Stimulated activated CD8-positive, alpha-beta memory T cell treated with anti-CD3 and anti-CD28 coated beads, Interleukin-15, amount 100 ng/mL, for 24 hours (primary cell): ENCODE measurements at places on chromosomes 2 and 18.

- DNase-seq: no peak
These were observed 5.3 kb upstream of the CEP68 start for GRCh38 chr2:65050931-65051330.

GRCh38 chr2:178422097-178422496, 28.9 kb downstream of the PRKRA start:
- no peak for DNase-seq

DNA sequence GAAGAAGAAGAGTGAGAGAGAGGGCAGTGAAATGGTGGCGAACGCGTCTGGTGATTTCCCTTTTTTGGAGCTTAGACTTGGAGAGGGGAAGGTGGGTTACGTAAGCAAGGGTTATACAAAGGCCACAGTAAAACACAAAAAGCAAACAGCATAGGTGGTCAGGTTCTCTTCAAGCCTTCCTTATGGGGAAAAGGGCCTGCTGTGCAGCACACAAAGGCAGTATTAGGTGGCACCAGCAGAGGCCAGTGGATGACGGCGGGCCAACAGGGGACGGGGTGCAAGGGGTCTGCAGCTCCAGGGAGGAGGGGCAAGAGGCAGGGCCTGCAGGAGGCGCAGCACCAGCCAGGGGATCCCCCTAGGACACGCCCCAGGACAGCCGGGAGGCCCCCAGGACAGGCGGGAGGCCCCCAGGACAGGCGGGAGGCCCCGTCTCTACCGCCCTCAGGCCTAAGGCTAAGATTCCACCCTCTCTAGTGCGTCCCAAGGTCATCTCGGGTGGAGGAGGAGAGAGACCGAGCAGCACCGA, 32.6 kb upstream of the NPC1 start:
- no peak for DNase-seq

DNA sequence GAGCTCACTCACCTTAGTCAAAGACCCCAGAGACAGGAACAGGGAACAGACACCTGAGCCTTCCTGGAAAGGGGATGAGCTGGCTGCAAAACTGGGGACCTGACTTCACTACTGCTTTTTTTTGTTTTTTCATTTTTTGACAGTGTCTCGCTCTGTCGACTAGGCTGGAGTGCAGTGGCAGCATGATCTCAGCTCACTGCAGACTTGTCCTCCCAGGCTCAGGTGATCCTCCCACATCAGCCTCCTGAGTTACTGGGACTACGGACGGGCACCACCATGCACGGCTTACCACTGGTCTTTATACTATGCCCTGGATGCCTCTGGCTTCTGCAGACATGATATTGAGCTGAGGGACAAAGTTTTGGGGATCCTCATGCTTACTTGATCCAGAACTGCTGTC, 184.1 kb downstream of the INSIG2 start:
- no peak for DNase-seq

GRCh38 chr18:8229040-8229439, 380.2 kb upstream of the RAB12 start:
- no peak for DNase-seq

- DNase-seq: no peak
These were observed 12.0 kb upstream of the IMPACT start for GRCh38 chr18:24414349-24415003.

- no peak for DNase-seq
These were observed 6.2 kb upstream of the KDSR start for GRCh38 chr18:63373161-63373560.

GRCh38 chr2:108594132-108594981, 60.1 kb downstream of the LIMS1 start:
- DNase-seq: no peak

GRCh38 chr18:46387441-46388131, 269.4 kb downstream of the LOXHD1 start:
- DNase-seq: no peak

GRCh38 chr18:50131591-50131990, 63.4 kb downstream of the MYO5B start:
- no peak for DNase-seq

GRCh38 chr2:172947461-172948153, 128.0 kb upstream of the MAP3K20 start:
- DNase-seq: no peak

DNA sequence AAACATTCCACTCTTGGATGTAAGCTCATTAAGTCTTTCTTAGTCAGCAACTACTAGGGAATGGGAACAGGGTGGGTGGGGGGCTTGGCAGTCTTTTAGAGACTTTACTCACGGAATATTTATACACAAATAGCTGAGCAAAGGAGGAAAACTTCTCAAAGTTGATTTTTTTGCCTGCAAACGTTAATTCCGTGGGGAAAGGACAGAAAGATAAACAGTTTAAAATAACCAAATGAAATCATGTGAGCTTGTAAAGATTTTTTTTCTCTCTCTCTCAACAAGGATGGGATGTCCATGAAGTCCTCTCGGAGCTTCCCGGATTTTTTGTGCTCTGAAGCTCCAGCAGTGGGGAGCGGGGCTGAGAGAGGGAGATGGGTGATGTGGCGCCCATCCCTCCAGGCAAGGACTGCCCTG, 32.2 kb upstream of the MAT2A start:
- no peak for DNase-seq

GRCh38 chr18:41783065-41783818, 171.8 kb upstream of the PIK3C3 start:
- no peak for DNase-seq

DNA sequence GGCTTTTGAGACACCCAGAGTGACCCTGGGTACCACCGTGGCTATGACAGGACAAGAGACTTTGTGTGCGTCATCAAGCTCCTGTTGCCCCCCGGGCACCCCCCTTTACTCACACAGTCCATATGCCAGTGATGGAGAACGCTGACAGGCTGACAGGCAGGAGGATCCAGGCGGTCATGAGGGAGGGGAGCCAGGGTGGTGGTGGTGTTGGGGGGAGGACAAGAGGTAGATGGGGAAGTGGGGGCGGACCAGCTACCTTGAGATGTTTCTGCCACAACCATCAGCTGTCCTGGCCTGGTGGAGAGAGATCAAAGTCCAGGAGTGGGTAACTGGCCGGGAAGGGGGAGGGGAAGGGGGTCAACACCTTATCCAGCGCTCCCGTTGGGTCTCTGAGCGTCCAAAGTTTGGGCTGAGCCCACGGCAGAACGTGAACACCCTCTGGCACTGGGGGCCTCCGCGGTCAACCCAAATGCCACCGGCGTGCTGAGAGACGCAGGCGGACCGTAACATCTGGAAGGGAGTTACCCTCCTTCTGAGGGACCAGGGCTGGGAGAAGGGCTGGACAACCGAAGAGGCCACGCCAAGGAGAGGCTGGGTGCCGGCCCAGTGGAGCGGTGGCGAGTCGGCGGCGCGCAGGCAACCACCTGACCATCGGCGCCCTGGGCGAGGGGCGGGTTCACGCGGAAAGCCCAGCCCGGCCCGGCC, 575 bp downstream of the TMEM150A start:
- no peak for DNase-seq

DNA sequence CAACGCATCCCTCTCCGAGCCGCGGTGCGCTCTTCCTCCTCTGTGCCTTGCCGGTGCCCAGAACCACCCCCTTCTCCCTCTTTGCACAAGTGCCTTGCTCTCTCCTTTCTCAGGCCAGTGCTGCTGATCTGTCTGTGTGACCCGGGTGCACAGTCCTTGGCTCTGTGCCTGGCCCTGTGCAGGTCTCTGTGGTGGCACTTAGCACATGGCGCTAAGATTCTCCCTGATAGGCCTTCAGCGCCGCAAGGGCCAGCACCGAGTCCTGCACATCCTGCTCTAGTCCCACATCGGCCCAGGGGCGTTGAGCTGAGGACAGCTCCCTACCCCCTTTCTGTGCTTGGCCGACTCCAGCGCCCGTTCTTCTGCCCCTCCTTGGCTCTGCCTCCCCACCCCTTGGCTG, 136.1 kb downstream of the NEDD4L start:
- no peak for DNase-seq

GRCh38 chr2:46268196-46268595, 29.0 kb upstream of the EPAS1 start:
- no peak for DNase-seq

GRCh38 chr18:78891185-78891762, 88.3 kb upstream of the SALL3 start:
- no peak for DNase-seq

- no peak for DNase-seq
These were observed 11.6 kb upstream of the TAF1B start for GRCh38 chr2:9831670-9832069.

- no peak for DNase-seq
These were observed 189.2 kb downstream of the OSR1 start for GRCh38 chr2:19169134-19169768.

DNA sequence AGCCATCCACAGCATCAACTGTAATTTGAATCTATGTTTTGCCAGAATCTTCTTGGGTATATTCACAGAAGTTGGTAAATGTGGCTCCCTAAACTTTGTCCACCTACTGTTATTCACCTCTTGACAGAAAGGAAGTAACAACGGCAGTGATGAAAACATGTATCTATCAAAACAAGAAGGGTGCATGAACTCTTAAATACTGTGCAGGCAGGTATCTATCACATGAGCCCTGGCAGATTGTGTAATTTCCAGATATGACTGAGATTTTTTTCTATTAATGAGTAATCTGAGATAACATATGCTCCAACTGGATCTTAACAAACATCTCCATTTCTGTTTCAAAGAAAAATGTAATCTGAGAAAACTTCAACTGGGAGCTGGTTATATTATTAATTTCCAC, 36.6 kb downstream of the SFT2D3 start:
- DNase-seq: no peak

DNA sequence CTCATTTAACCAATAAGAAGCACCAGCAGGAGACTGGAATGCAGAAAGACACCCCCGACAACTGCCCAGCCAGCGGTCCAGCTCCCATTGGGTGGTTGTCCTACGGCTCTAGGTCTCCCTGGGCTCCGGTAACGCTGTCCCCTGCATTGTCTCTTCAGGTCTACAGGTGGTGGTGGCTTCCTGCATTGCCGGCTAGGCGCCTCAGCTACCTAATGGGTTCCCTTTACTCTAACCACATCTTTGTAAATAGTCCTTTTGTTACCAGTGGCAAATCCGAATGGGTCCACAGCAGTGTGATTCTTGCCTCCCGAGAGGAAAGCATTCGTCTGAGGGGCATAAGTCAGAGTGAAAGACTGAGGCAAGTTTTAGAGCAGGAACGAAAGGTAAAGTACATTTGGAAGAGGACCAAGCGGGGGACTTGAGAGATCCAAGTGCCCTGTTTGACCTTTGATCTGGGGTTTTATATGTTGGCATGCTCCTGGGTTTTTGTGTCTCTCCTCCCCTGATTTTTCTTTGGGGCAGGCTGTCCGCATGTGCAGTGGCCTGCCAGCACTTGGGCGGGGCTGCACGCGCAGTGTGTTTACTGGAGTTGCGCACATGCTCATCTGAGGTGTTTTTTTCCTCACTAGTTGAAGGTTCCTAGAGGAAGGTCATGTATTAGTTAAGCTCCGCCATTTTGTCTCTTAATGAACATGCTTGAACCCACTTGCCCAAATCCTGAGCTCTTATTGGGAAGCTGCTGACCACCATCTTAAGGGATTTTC, 11.0 kb downstream of the FABP1 start:
- DNase-seq: no peak

DNA sequence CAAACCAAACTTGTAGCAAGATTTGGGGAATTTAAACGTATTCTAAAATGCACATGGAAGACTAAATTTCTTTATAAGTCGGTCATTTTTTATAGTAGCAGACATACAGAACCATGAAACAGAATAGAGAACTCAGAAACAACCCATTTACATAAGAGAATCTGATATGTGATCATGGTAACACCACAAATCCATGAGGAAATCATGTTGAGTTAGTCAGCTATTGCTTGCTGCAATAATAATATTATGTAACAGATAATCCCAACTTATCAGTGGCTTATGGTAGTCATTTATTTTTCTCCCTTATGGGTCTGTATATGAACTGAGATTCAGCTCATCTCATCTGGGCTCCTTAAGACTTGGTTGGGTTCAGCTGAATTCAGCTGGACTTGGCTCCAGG, 103.4 kb upstream of the SERTAD2 start:
- DNase-seq: no peak

DNA sequence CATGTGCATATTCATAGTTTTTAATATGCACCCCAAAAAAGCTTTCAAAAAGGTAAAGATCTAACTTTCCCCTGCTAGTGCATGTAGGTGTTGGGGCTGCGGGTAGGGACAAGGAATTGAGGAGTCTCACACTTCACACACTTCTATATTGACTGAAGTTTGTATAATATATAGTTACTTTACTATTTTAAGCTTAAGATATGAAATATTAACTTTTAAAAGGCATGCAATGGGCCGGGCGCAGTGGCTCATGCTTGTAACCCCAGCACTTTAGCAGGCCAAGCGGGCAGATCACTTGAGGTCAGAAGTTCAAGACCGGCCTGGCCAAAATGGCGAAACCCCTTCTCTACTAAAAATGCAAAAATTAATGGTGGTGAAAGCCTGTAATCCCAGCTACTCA, 109.1 kb upstream of the SH3BP4 start:
- no peak for DNase-seq

GRCh38 chr2:118056165-118056534, 32.1 kb upstream of the INSIG2 start:
- DNase-seq: no peak
